ENCODE measurements at places on chromosomes 16 and 17. TPM values are rescaled to one million over a fixed set of nuclear protein-coding genes. Genes with fewer than 3 reads are reported as not detected.

Gene NPIPA7
- 9.4 TPM for total RNA-seq

Gene RPH3AL
- 10.0 TPM for total RNA-seq

GRCh38 chr17:42247734-42248133 lies 28.5 kb downstream of the STAT5B start:
- ATAC-seq, result peak; percentile 27

DNA sequence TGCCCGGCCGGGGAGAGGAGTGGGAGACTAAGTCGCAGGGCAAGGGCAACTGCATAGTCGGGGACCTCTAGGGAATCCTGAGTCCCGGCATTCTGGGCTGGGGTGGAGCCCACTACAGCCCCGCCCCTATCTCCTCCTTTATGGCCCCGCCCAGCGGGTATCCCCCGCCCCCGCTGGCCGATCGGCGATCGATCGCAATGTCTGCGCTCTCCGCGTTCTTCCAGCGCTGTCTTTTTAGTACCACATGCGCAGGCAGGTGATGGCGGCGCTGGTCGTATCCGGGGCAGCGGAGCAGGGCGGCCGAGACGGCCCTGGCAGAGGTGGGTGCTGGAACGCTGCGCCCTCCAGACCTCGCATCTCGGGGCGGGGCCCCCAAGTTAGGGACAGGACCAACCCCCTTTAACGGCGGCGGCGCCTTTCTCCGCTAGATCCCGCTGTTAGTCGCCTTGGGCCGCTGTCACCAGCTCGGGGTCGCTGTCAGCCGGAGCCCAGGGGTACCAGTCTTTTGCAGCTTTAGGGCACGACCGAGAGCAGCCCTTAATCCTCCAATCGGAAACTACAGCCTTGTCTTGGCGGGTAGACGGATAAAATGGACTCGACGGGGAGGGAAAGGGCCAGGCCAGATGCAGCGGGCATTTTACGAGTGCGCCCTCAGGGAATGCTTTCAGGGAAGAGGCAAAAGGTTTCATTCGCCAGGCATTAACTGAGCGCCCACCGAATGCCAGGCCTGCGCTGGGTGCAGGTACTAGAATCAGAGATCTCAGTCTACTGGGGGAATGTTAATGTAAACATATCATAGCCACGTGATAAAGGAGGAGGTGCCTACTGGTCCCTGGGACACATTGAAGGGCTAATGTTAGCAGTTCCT lies at the start of gene DPH1:
Gene DPH1, plus strand, starts transcription at position 243 of the 868 bp plus-strand sequence. Its CDS starts 17 bp downstream, at position 260.
- peak; percentile 86 for ATAC-seq

GRCh38 chr17:75430159-75430974 lies 24.9 kb upstream of the GRB2 start:
- no peak for ATAC-seq

- no peak for ATAC-seq
These were observed 6.2 kb upstream of the TMEM94 start for GRCh38 chr17:75450270-75450669.

GRCh38 chr17:70878879-70879278 lies 709.5 kb downstream of the KCNJ2 start:
- no peak for ATAC-seq

GRCh38 chr17:36673637-36674277 lies 72.4 kb downstream of the MRM1 start:
- no peak for ATAC-seq

All from esophagus mucosa (tissue), 1 donor.